Stimulated activated CD8-positive, alpha-beta memory T cell treated with anti-CD3 and anti-CD28 coated beads, Interleukin-7, amount 100 ng/mL, for 1 hour (primary cell): ENCODE measurements at places on chromosomes 11 and 22.

- DNase-seq, result no peak
Measured at GRCh38 chr11:120912915-120913314, 111.0 kb upstream of the TBCEL start.

GRCh38 chr11:122773781-122774266, 64.5 kb upstream of the CRTAM start:
- no peak for DNase-seq

DNA sequence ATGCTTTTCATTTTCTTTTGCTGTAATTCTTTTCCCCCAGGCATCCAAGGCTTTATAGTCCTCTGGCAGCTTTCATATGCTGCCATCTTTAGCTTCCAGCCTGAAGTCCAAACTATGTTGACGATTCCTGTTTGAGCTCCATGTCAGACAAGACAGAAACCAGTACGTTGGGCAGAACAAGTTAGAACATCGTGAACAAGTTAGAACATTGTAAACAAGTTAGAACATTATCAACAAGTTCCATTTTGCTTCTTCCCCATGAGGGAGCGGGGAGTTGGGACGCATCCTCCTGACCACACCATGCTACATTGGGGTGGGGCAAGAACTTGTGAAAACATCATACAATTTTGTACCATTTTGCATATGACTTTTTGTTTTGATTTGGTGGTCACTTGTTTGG, 23.9 kb downstream of the GLB1L2 start:
- no peak for DNase-seq

DNA sequence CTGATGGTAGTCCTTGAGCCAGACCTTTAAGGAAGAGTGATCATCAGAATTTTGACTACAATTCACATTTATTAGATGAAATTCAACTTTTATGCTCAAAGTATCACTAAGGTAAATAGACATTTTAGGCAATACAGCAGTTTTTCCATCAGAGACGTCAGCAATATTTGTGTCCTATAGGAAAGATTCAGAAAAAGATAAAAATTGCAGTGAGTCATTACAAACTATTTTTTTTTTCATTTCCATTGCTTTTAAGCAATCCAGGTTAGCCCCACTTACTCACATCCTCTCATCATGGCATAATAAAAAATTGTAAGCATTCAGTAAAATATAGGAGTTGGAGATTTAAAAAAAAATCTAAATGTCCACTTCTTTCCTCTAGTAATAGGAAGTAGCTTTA, 46.9 kb downstream of the MSANTD4 start:
- no peak for DNase-seq

GRCh38 chr11:2287091-2287490, 14.6 kb downstream of the C11orf21 start:
- no peak for DNase-seq

- DNase-seq, result no peak
Measured at GRCh38 chr22:43743131-43743530, 69.0 kb downstream of the EFCAB6 start.

DNA sequence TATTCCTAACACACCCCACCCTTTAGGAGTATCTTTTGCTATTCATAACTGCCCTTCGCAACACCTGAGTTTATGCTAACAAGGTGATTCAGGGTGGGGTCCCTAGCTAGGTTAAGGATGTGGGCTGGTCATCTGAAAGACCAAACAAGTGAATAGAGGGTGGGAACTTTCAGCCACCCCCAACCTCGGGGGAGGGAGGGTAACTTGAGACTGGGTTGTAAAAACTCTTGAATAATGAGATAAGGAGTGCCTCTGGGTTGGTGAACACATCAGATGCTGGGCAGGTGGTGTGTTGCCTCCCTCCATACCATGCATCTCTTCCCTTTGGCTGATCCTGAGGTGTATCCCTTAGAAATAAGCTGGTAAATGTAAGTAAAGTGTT, 111.5 kb downstream of the SWAP70 start:
- no peak for DNase-seq

- DNase-seq, result no peak
Measured at GRCh38 chr11:9473408-9473807, 12.6 kb downstream of the ZNF143 start.

DNA sequence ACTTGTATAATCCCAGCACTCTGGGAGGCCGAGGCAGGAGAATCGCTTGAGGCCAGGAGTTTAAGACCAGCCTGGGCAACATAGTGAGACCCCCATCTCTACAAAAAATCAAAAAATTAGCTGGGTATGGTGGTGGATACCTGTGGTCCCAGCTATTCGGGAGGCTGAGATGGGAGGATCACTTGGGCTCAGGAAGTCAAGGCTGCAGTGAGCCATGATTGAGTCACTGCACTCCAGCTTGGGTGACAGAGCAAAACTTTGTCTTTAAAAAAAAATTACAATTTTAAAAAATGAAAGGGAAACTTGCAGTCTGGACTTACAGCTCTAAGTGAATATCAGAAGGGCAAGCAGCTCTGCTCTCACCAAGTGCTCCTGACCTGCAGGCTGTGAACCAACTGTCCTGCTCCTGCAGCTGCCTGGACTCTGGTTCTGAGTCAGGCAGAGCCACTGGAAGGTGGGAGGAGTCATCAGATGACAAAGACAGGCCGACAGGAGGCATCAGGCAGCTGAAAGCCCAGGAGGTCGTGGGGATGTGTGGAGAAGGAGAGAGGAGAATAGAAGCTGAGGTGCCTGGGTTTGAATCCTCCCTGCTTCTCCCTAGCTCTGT, 9.6 kb downstream of the SMTNL1 start:
- DNase-seq, result no peak

GRCh38 chr22:47692811-47693210, 930.4 kb downstream of the TBC1D22A start:
- no peak for DNase-seq

DNA sequence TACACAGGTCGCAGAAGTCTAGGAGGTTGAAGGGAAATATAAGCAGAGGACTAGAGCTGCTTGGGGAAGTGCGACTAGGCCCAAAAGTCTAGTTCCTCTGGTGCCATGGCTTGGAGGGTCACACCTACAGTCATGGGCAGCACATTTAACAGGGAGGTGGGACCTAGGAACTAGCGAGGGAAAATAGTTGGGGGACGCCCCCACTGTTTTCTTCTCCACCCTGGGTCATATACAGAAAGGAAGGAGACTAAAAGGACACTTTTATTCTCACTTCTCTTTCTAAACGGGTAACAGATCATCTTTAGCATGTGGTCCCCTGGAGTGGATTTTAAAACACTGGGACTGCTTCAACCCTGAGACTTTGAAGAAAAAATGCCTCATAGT, 16.6 kb downstream of the APIP start:
- no peak for DNase-seq

GRCh38 chr11:4559527-4560440, 14.8 kb downstream of the OR52M1 start:
- no peak for DNase-seq

DNA sequence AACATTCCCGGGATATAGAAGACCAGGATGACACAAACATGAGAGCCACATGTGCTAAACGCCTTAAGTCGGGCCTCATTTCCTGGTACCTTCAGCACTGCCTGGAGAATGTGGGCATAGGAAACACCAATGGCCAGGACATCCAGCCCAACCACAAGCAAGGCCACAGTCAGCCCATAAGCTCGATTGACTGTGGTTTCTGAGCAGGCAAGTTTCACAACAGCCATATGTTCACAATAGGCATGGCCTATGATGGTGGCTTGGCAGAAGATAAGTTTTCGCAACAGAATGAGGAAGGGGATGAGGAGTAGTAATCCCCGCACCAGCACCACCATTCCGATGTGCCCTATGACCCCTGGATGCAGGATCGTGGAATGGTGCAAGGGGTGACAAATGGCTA, 26.9 kb upstream of the OR56A1 start:
- no peak for DNase-seq

GRCh38 chr11:35680506-35680905, 17.9 kb downstream of the TRIM44 start:
- no peak for DNase-seq

- no peak for DNase-seq
Measured at GRCh38 chr11:78220218-78221157, 31.8 kb downstream of the USP35 start.

GRCh38 chr11:27497284-27497866, 9.2 kb downstream of the LIN7C start:
- no peak for DNase-seq

DNA sequence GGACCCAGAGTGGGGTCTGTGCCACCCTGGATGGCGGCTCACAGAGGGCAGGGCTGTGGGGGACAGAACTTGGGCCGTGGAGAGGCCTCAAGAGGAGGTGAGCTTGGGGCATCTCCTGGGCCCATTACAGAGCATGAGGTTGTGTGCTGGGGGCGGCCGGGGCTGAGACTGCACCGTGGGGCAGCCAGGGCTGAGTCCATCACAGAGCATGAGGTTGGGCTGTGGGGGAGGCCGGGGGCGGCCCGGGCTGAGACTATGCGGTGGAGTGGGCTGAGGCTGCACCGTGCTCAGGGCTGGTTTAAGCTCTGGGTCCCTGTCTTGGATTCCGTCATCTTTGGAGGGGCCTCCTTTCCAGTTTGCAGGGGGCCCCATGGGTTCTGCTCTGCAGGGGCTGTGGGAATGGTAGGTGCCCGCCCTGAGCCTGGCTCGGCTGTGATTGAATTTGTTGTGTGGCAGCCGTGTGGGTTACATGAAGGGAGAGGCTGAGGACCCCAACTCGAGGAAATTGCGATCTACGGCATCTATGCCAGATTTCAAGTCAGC, 38.1 kb upstream of the MUC5AC start:
- no peak for DNase-seq

DNA sequence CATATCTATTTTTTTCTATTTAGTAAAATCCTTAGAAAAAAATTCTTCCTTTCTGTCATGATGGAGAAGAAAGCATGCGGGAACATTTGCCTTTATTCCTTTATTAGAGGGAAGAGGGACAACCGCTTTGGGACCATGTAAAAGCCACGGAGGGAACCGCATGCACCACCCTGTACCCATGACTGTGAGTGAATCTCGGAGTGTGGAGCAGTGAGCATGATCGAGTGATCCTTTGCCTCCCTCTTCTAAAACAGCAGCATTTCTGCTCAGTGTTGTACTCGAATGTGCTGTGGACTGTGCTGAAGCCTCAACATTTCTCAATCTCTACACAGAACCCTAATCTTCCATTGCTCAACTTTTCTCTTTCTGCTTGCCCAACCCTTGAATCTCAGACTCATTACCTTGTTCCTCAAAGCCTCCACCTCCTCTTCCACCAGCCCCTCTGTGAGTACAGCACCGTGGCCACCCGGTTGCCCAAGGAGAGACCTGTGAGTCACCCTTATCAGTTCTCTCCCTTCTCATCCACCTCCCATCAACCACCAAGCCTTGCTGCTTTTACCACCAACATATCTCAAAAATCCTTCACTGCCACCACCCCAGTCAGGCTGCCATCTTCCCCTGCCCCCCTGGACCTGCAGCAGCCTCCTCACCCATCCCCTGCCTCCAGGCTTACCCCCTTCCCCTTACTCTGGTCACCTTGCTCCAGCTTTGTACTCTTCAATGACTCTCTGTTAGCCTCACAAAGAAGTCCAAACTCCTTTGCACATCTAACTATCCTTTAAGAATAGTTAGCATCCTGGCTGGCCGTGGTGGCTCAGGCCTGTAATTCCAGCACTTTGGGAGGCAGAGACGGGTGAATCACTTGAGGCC, 103.1 kb downstream of the NAT10 start:
- DNase-seq, result no peak

- no peak for DNase-seq
Measured at GRCh38 chr11:69414773-69415187, 66.7 kb upstream of the LINC01488 start.

DNA sequence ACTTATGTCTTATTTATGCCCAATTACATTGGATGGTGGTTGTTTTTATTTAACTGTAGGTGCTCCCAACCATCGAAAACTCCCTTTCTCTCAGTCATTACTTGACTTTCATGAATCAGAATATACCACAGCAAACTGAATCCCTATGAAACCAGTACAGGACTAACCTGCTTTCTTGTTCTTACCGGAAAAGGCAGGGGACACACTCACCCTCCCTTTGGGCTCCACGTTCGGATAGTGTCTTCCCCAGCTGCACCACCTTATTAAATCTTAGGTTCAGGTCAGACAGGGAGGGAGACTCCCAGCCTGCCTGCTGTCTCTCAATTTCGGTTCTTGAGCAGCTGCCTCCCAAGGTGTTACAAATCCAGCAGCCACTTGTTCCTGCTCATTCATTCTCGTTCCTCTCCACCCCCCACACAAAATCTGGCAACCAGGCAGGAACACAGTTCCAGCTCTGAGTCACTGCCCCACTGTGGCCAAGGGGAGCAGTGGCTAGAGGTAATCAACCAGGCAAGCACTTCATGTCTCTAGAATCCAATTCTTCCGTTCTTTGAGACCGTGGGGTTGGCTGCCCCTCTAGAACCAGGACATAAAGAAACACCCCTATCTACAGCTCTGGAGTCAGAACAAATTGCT, 133.0 kb downstream of the PLEKHA7 start:
- DNase-seq, result no peak

DNA sequence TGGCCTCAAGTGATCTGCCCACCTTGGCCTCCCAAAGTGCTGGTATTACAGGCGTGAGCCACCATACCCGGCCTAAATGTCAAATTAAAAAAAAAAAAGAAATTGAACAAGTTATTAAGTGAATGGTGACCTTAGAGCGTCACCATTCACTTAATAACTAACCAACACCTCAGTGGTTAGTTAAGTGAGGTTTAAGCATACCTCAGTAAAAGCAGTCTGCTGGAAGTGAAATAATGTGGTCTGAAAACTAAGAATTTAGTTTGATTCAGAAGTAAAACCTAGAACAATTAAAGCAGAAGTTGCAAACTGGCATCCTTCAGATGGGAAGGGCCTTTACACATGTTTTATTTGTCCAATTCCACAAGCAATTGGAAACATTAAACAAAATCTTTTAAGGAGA, 71.5 kb downstream of the FCHSD2 start:
- DNase-seq, result no peak

- DNase-seq, result no peak
Measured at GRCh38 chr22:43188829-43189545, 2.1 kb upstream of the TTLL12 start.

- no peak for DNase-seq
Measured at GRCh38 chr11:46338988-46339666, 8.1 kb upstream of the DGKZ start.

- DNase-seq, result no peak
Measured at GRCh38 chr11:21933095-21933494, 259.8 kb upstream of the ANO5 start.

GRCh38 chr11:2590965-2591754, 108.6 kb downstream of the KCNQ1OT1 start:
- DNase-seq, result no peak

- no peak for DNase-seq
Measured at GRCh38 chr11:69599502-69599901, 41.5 kb upstream of the CCND1 start.

DNA sequence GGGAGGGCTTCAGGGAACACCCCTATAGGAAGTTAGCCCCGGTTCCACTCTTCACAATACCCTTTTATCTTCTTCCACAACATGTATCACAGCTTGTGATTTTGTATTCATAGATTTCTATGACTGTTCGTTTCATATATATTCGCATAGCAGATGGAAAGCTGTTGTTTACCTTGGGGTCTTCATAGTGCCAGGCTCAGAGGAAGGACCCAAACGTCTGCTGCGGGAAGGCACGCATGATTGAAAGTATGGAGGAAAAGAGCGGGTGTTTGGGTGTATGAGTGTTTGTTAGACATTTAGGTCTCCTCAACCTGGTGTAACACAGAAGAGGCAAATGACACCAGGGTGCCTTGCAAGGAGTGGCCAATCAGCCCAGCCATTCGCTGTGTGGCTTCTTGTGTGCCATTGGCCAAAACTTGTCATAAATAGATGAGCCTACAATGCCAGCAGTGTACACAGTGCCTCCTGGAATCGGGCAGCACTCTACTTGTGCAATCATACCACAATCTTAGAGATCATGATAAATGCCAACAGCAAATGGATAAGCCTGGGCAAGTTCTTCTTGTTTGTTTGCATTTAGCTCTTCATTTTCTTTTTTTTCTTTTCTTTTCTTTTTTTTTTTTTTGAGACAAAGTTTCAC, 10.9 kb upstream of the ADA2 start:
- DNase-seq, result no peak
